ENCODE measurements at places on chromosomes 2 and 18.

DNA sequence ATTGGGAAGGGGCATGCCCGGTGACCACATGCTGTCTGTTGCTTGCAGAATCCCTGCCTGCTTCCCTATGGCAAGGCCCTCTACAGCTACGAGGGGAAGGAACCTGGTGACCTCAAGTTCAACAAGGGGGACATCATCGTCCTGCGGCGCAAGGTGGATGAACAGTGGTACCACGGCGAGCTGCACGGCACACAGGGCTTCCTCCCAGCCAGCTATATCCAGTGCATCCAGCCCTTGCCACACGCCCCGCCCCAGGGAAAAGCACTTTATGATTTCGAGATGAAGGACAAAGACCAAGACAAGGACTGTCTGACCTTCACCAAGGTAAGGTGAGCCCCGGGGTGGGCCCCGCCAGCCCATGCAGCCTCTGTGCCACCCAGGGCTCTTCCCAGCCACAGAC is 218.6 kb downstream of the SH3RF3 start:
- DNase-seq = no peak

- DNase-seq = no peak
These were observed 21.6 kb upstream of the SLC20A1 start for GRCh38 chr2:112623913-112624777.

DNA sequence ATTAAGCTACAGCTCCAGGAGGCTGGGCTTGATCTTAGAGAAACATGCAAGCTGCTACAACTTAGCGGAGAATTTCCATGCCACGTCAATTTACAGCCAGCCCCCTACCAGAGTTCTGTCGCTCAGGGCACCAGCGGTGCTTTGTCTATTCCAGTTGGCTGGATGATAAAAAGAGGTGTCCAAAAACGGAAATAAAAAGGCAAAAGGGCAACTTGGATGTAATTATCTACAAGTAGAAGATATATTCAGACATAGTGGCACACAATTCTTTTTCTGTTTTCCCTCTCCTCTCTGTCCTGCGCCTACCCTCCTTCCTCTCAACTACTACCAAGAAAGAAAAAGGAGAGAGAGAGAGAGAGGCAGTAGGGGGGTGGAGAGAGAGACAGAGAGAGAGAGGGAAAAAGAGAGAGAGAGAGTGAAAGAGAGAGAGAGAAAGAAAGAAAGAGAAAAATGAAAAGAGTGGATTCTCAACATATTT is 363 bp upstream of the RFTN2 start:
- peak; percentile 63 for DNase-seq

GRCh38 chr2:219684721-219685689 is 57.6 kb downstream of the SLC4A3 start:
- DNase-seq = peak; percentile 88

DNA sequence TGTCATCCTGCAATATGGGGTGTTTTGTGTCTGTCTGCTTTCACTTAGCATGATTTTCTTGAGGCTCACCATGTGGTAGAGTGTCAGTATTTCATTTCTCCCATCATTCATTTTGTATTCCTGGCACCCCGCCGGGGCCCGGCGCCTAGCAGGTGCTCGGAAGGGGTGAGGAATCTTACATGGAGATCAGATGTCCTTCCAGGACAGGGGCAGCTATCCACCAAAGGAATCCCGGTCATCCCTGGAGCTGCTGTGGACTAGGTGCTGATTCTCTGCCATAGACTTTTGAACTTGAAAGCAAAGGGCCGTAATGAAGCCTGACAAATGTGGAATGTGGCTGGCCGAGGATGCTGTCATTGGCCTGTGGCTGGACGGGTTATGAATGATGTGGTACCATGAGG is 2.4 kb downstream of the PRELID3A start:
- DNase-seq = no peak

- no peak for DNase-seq
These were observed 45.5 kb downstream of the CDC42EP3 start for GRCh38 chr2:37625796-37626571.

DNA sequence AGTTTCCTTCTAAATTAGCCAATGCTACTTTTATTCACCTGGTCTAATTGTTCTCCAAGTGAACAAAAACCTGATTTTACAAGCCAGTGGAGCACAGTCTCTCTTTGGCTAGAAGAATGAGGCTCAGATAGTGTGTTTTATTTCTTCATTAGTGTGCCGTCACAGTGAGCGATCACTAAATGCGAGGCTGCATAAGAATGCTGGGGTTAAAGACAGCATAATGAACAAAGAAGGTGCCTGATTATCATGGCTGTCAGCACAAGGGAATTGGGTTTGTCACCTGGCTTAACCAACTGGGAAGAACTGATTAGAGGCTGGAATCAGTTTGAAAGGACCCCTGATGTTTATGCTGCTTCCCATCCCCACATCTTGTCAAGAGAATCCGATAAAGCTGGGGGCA is 76.4 kb downstream of the EPHA4 start:
- no peak for DNase-seq

All from stromal cell of bone marrow (primary cell).